Stimulated activated CD4-positive, alpha-beta T cell treated with anti-CD3 and anti-CD28 coated beads, Interleukin-2, amount 100 ng/mL, for 4 hours (primary cell): ENCODE measurements at places on chromosomes 2 and 18.

DNA sequence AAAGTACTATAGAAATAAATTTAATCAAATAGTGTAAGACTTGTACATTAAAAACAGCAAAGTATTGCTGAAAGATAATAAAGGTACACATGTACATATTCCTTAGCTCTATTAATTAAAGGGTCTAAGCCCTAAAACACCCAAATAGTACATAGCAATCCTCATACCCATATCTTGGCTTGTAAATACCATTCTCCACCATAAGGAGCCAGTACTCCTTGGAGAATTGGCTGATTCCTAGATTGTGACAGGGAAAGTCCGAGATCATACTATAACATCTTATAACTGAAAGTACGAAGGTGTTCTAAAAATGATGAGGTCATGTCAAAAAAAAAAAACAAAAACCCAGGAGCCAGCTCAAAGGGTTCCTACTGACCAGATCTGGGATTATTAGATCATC, 614.6 kb downstream of the SUCLG1 start:
- DNase-seq, result no peak

DNA sequence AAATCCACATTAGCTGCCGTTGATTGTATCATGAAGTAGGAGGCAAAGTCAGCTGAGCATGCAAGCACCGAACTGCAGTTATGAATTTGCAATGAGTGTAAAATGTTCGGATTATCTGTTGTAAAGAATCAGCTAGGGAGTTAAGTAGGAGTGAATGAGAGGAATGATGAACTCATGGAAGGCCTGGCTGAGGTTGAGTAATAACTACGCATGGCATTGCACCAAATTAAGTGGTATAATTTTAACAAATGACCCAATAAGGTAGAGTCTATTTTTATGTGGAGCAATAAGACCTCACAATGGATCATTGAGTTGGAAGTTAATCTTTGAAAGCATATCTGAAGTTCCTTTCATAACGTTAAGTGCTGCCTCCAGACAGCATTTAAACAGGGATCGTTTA, 288.2 kb upstream of the CHST9 start:
- DNase-seq, result no peak

DNA sequence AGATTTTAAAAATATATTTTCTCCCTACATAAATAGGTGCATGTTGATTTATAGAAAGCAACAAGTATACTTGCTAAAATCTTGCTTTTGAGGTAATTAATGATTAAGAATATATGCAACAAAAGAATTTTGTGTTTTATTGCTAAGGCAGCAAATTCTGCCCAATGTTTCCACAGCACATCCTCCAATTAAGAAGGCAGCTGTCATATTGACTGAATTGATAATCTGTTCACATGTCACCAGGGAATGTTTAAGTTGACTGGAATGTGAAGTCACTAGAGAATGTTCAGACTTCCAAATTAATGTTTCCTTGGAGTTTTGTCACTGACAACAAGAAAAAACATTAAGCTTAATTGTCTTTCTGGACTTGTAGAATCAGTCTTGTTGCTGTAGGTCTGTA, 1602.7 kb upstream of the SLC39A10 start:
- no peak for DNase-seq

DNA sequence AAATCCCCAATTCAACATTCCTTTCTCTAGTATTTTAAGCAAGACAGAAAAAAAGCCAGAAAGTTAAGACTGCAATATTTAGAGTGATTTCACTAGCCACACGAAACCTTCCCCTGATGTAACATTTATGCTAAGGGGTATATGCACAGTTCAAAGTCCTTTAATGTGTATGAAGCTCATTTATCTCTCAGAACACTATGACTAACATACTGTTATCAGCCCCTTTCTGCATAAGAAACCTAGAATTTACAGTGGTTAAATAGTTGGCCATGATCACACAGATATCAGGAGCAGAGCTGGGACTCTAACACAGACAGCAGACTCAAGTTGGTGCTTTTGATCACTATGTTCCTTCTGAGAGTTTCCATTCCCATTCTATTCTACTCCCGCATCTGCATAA, 185.5 kb downstream of the CDH2 start:
- no peak for DNase-seq

- no peak for DNase-seq
Observed at GRCh38 chr2:7666596-7667259, 749.5 kb downstream of the RNF144A start.

GRCh38 chr18:62759704-62760402, 44.5 kb downstream of the PHLPP1 start:
- DNase-seq, result no peak

DNA sequence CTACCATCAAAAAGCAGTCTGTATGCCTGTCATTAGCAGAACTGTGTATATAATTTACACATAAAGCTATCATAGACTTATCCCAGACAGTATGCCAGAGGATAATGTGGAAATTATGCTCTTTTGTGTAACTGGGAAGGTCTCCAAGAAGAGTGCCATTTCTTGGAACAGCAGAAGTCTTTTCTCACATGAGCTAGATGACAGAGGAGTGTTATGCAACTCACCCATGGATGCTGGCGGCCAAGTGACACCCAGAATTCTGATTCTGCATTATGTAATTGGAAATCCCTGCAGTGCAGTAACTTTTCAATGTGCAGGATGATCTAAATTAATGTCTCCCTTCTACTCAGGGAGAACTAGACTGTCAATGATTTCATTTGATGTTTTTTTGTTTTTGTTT, 160.0 kb downstream of the UBE2E3 start:
- DNase-seq, result no peak

GRCh38 chr2:106192752-106193689, 1.1 kb downstream of the UXS1 start:
- DNase-seq, result peak; percentile 39

DNA sequence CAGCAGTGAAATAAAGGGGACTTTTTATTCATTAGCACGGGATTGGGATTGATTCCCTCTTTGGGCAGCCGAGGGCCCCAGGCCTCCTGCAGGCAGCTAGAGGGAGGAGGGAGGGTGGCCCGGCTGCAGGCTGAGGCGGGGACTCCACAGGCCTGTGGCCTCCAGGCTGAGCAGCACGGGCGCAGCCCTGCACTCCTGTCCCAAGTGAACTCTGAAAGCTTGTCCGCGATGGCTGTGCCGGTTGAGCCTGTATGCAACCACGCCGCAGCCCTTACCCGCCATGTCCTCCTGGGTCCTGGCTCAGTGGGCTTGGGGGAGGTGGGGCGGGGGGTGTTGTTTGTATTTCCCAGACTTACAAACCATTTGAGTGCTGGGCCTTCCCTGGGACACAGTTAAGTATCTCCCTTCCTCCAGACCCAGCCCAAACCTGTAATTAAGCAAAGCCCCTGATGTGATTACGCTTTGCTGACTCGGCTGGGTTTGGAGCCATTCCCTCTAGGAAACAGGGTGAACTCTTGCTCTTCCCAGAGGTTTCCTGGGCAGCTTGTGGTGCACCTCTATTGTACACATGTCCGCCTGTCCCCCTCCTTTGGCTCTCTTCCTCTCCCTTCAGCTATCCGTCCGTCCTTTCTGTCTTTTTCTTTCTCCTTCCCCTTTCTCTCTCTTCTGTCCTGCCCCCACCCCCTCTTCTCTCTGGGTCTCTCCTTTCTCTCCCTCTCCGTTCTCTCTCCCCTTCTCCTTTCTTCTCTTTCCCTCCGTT, 5.3 kb downstream of the GLI2 start:
- DNase-seq, result no peak

DNA sequence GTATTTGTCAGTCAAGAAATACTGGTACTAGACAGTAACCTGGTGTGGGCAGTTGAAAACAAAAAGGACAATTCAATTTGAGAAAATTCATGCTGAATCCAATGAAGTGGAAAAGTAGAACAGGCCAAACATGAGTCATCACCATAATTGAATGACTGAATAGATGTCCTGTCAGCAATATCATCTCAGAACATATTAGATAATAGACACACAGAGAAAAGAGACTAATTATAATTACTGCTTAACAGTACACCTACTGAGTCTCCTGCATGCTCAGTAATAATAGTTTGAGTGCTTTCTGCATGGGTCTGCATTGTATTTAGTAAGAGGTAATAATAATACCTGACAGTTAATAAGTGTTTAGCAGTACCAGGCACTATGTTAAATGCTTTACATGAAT, 138.6 kb upstream of the ZC3H15 start:
- DNase-seq, result no peak

GRCh38 chr2:222320436-222321395, 21.9 kb upstream of the PAX3 start:
- no peak for DNase-seq
